AG04449 (cell line): ENCODE measurements at places on chromosomes 7 and 10.
A peak's percentile ranks its signal among the peaks of the same experiment; 100 is the strongest.

GRCh38 chr10:3852147-3852904, 67.3 kb upstream of the KLF6 start:
- DNase-seq: peak; percentile 97

GRCh38 chr7:40986351-40986873, 716.5 kb downstream of the INHBA start:
- peak; percentile 97 for DNase-seq

DNA sequence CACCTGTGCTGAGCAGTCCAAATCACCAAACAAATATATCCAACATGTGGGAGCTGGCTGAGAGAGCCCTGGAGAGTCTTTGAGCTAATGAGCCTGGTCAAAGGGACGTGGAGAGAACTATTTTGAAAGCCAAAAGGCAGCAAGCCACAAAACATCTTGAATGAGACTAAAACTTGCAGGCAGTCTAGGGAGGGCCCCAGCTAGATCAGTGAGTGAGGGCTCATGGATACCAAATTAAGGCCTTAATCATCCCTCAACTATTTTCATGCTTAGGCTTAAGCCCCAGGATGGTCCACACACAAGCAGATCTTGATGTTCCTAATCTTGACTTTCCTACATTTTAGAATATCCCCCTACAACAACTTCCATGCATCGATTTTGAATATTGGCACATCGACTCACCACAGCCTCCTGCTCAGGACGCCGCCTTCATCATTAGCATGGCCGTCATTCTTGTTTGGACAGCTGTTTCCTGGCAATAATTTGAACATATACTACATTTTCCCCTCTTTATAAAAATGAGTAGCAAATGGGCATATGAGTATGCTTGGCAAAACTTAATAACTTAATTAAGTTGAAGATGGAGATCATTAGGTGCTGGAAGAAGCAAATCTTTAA, 86.9 kb upstream of the ADAM12 start:
- DNase-seq: no peak

DNA sequence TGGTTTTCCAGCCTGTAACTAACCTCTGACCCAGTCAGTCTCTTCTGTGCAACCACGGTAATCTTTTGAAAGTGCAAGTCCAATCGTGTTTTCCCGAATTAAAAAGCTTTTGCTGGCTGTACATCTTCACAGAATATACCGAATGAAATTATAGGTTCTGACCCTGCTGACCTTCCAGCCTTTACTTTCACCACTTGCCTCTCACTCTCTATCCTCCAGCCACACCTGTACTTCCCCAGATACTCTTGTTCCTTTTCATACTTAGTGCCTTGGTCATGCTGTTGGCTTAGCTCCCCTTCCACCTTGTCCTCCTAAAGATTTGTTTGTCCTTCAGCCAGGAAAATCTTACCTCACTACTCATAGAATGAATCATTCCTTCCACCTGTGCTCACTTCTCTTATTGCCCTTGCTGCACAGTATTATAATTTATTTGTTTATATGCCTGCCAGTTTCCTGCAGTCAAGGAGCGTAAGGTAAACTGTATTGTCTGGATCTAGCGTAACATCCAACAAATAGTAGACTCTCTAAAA, 2.3 kb upstream of the PNPLA8 start:
- no peak for DNase-seq

DNA sequence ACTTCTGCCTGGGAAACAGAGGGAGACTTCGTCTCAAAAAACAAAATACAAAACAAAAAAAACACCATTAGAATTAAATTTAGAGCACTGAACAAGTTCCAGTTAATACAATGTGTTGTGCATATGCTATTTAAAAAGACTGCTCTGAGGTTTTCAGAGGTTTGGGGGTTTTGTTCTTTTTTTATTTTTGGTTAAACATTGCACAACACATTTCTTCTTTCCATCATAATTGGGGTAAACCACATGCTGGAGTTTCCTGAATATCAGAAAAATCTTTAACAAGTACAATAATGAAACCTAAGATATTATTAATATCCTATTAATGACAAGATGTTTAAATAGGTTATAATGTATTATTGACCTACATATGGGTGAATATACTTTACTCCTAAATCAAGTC, 26.3 kb downstream of the IGF2BP3 start:
- no peak for DNase-seq

DNA sequence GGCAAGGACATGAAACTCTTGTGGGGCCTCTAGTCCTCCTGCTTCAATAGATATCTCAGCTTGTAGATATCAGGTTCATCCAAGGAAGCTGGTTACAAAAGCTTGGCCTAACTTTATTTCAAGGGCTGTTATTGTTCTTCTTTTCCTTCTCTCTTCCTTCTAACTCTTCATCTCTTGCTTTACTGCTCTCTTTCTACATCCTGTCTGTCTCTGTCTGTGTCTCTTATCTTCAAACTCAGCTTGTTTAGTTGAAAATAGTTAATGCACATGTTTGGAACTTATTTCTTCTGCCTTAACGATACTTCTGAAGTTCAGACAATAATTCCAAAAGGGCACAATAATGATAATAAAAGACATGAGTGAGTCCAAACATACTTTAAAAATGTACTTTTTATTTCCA, 393.9 kb downstream of the NXPH1 start:
- DNase-seq: no peak

DNA sequence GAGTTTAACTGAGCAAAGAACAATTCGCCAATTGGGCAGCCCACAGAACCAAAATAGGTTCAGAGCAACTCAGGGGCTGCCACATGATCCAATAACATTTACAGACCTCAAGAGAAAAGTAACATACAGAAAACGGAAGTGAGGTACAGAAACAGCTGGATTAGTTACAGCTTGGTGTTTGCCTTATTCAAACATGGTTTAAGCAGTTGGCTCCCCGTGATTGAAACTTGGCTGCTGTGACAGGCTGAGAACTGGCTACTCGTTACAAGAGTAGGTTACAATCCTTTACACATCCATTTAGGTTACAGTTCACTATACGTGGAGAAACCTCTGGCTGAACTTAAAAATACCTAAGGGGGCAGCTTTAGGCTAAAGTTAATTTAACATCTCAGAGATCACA, 673.1 kb upstream of the PHF14 start:
- no peak for DNase-seq

DNA sequence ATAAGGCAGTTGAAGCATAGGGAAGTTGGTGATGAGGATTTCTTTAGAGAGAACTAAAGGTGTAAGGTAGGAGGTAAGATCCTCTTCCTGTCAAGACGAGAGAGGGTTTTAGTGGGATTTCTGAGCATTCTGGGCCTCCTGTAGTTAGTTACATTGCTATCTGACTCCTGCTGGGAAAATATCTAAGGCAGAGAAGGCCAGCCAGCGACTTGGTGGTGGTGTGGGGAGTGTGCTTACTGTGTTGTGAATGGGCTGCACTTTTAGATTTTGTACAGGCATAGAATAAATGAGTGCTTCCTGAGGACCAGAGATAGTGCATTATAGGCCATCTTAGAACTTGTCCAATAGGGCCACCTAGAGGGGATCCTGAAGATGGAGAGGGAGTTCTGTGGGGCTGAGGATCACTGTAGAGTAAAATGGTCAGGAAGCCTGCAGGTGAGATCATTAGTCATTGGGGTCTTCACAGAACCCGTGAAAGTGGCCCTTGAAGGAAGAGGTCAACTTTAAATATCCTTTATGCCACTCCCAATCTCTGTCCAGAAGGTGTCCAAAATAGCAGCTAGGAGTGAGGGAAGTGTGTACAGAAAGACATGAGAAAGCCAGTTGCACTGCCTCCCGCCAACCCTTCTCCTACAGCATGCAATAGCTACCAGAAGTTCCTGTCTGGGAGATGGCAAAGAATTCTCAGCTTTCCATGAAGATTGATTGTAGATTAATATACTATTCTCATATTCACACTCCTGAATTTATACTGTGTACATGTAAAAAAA, 266.6 kb downstream of the POLR1F start:
- peak; percentile 21 for DNase-seq

DNA sequence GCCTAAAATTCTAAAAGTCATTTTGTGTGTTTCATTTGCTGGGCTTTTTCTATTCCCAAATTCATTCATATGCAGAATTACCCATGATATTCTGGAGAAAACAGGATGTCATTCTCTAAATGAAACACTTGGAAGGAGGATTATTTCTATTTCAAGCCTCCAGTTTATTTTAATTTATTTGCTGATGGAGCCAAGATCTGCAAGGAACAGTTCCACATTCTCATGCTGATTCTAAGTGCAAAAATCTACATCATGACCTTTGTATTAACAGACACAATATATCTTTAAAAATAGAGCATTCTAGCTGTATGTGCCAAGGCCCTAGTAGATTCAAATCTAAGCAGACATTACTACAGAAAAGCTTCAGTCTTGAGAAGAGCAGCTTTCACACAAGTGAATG, 51.3 kb upstream of the KCND2 start:
- no peak for DNase-seq

DNA sequence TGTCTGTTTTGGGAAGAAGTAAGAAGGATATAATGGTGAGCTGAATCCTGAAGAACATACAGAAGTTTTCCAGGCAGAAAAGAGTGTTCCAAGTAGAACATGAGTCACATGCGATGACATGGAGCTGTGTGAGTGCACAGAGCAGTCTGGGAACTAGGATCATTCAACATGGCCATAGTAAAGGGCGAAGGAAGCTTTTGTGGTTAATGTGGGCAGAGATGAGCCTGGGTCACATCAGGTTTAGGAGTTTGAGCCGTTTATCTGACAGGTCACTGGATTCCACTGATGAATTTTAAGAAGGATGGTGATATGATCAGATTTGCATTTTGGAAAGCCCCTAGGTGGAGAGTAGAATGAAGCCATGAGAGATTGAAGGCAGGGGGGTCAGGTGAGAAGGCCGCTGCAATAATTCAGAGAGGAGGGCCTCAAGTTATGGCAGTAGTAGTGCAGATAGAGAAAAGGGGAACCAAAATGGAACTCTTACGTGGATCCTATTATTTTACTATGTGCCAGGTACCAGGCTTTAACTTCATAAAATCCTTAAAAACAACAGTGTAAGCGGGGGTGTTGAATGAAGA, 171.3 kb downstream of the RNLS start:
- no peak for DNase-seq

DNA sequence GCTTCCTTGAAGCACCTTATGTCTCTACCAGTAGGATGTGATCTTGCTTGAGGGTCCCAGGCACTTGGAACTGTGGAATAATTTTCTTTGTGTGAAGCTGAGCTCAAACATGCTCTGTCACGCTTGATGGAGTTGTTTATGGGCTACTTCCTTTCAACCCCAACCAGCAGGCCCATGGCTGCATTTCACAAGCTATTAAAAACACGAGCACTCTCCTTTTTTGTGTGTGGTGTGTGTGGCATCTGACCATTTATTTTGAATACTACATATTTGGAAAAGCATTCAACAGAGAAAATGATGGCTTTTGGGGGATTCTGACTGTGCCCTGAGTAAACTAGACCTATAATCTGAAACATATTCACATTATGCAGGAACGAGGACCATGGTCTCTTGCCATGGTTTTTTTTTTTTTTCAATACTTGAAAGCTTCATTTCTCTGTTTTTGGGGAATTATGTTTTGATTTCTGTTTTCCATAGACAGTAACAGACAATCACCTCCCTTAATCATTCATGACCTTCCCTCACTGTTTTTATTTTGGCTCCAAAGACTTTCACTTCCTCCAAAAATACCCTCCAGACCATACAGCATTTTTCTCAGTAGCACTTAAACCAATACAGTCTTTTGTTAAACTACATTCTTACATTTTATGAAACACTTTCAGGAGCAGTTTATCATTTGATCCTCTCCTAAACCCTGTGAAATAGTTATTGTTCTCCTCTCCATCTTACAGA, 233.6 kb upstream of the BMPER start:
- DNase-seq: no peak

DNA sequence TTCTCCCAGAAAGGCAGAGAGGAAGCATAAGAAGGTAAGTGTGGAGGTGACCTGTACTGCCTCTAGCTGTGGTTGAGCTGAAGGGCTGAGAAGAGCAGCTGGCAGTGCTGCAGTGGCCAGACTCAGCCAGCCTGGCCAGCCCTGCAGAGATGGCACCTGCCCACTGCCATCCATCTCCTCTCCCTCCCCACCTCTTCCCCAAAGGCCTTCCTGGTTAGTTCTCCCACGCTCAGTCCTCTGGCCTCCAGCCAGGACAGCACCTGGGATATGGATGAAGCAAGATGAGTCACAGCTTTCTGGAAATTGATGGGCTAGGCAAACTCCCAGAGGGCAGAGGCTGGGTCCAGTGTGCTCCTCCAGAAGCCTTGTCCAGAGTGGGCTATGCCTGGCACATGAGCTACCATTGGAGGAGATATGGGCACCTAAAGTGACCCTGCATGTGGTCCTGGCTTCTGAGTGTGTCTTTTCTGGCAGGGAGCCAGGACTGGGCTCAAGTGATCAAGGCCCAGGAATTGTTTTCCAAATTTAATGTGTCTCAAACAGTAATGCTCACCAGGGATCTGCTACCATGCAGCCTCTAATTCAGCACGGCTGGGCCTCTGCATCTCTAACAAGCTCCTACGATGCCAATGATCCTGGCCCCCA, 81.0 kb upstream of the CACUL1 start:
- no peak for DNase-seq

- DNase-seq: no peak
These were observed 9.9 kb downstream of the TAS2R41 start for GRCh38 chr7:143487566-143487965.

- DNase-seq: no peak
These were observed 11.2 kb downstream of the KCNMA1 start for GRCh38 chr10:77626266-77626935.

GRCh38 chr7:26054386-26054785, 97.6 kb upstream of the NFE2L3 start:
- DNase-seq: no peak

DNA sequence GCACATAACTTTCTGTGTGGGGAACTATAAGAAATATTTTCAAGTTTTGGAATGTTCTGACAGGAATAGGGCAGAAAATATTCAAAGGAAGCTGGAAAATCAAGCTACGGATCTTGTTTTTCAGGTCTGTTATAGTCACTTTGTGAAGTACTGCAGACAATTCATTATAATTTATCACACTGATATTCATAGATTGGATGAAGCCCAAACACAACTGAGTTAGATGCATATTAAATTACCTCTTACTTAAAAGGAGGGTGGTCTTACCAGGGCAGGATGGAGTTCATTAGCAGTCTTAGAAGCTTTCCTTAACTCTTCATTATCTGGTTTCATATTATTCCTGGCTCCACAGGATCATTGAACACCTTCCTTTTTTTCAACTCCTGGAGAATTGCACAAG, 242.3 kb downstream of the DYNC1I1 start:
- DNase-seq: no peak

DNA sequence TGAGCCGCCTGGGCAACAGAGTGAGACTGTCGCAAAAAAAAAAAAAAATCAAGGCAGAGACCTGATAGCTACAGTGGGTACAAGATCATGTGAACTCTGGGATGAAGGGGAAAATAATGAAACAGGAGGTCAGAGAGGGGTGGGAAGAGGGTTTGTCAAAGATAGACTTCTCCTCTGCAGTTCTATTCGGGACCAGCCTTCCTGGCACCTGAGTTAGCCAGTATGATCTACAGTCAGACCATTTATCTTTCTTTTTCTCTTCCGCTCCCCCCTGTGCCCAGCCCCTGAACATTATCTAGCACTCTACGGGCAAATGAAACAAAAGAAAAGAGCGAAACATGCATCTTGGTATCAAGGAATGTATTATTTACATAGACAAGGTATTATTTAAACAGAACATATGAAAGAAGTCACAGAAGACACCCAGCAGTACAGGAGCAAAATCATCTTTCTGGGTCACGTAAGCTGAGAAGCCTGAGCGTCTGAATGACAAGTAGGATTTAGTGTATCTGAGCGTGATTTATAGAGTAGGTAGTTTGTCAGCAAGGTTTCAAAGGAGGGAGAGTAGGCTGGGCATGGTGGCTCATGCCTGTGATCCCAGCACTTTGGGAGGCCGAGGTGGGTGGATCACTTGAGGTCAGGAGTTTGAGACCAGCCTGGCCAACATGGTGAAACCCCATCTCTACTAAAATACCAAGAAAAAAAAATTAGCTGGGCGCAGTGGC, 109.0 kb downstream of the PRKCQ start:
- DNase-seq: no peak
